Right renal cortex interstitium (tissue), 3 donors: ENCODE measurements at places on chromosomes 5 and 9.
A peak's percentile ranks its signal among the peaks of the same experiment; 100 is the strongest.

DNA sequence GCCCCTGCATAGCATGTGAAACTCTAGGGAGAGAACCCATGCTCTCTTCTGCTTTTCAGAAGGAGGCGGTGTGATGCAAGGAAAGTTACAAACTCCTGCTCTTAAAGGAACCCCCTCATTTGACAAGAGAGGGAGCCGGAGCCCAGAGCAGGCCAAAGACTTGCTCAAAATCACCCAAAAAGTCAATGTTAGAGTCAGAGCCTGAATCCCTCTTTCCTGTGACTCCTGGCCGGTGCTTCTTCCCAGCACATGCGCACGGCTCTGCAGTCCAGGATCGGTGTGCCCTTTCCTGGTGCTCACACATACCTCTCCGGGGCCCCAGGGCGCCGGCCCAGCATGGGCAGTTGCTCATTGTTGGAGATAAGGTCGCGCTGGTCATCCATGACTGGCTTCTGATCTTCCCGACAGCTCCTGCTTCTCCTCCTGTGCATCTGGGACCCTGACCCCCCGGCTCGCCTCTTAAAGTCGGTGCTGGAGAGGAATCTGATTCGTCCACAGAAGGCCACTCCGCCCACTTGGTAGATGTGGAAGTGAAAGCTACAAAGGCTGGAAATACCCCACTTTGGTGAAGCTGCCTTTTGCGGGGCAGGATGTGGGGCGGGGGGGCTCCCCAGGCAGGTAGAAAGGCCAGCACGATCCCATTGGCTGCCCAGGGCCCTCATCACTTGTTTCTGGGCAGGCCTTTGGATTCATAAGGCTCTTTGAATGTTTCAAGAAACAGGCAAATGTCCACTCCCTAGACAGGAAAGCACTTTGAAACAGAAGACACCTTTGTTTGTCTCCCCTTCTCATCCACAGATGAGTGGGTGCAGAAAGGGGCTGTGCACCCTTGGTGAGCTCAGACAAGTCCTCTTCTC, at the start of gene CD74:
CD74 (minus strand) TSS at position 592 of the 857 bp plus-strand sequence; CDS start at position 431, 161 bp downstream.
- DNase-seq: peak; percentile 64

DNA sequence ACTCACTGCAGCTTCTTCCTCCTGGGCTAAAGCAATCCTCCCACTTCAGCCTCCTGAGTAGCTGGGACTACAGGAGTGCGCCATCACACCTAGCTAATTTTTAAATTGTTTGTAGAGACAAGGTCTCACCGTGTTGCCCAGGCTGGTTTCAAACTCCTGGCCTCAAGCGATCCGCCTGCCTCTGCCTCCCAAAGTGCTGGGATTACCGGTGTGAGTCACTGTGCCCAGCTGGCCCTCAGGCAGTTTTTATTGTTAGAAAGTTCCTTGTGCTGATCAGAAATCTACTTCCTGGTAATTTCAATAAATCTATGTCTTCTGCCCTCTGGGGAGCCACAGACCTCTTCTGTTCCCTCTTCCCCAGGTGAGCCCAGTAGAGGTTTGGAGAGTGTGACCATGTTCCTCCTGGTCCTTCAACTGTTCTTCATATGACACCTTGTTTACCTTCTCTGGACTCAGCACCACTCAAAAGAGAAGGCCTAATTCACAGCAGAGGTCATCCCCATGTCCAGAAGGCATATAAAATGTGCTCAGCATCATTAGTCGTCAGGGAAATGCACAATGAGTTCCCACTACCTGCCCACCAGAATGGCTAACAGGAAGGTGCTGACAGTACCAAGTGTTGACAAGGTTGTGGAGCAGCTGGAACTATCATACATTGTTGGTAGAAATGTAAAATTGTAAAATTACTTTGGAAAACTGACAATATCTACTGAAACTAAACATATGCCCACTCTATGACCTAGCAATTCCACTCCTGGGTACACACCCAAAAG, 10.4 kb downstream of the TMOD1 start:
- no peak for DNase-seq

DNA sequence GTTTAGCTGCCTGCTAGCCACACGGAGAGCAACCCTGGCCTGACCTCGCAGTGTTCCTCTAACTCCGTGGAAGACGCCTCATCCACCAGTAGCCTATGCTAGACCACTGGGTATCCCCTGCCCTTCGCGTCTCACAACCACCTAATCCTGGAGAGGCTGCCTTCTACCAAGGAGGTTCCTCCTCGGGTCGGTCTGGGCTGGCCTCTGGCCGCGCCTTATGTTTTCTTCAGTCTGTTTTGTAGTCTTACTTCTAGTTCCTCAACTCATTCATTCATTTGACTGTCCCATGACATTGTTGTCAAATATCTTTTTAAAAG, 1.6 kb upstream of the TPM2 start:
- DNase-seq: no peak

DNA sequence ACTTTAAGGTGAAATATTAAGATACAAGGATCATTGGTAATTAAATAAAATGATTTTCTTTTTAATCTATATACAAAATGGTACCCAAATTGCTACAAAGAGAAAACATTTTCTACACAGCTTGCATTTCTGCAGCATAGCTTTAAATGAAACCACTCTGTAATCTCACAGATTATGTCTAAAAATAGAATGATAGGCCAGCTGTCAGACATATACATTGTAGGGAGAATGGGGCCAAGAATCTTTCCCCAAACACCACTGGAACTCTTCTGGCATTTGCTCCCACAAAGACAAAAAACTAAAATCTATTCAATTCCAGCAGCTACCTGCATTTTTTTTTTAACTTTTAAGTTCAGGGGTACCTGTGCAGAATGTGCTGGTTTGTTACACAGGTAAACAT, 124.1 kb upstream of the NR5A1 start:
- no peak for DNase-seq

DNA sequence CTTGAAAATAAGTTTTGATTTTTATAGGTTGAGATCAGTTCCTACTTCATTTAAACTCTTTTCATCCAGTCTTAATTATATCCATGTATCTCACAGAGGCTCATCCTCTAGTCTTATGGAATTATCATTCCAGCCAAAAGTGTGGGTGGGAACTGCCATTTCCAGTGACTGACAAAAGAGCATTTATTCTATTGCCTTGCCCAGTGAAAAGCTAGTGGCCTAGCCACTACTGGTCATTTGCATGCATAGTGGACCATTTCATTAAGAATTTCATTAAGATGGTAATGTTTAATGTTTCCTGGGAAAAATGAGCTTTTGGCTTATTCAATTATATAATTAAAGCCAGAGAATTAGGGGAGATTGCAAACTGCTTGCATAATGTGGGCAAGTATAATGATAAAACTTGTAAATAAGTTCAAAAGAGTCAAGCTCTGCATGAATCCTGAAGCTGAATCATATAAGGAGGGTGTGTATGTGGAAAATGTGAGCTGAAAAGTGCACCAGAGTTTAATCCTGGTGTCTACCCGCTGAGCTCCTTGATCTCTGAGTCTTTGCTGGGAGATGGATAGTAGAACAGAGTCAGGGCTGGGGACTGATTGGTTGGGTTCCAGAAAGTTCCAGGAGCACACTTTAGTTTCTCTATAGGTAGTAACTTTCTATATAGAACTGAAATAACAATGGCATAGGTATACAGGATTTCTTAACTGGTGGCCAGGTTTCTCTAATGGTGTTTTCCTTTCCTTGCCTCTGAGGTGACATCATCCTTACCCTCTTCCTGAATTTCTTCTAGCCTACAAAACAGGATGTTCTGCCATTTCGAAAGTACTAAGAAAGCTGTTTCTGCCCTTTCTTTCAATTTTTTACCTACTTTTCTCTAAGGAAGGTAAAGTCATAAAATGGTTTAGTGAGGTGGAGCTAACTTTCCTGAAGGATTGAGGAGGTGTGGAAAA, 78.5 kb downstream of the KIF4B start:
- DNase-seq: no peak

- DNase-seq: no peak
Observed at GRCh38 chr9:2199999-2200796, 185.1 kb downstream of the SMARCA2 start.

- DNase-seq: no peak
Observed at GRCh38 chr5:56457887-56458812, 225.0 kb upstream of the ANKRD55 start.

DNA sequence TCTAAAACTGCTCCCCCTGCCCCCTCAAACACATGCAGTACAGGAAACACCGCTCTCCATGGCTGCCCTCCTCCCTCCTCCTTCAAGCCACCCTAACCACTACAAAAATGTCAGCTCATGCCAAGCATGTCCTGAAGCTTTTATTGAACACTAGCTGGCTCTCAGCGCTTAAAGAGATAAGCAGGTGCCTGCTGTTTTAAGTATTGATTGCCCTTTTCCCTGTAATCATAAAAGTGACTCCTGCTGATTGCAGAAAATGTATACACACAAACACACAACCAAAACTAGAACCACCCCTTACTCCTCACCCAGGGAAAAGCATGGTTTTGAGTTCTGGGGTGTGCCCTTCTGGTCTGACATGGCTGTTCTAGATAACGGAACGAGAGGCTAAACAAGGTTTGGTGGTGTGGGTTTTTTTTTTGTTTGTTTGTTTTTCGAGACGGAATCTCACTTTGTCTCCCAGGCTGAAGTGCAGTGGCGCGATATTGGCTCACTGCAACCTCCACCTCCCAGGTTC, 3.7 kb upstream of the UCK1 start:
- no peak for DNase-seq

GRCh38 chr5:103918668-103919367, 356.2 kb upstream of the NUDT12 start:
- no peak for DNase-seq
